ENCODE measurements at places on chromosomes 5 and 9. TPM values are rescaled to one million over a fixed set of nuclear protein-coding genes. Genes with fewer than 3 reads are reported as not detected.

DNA sequence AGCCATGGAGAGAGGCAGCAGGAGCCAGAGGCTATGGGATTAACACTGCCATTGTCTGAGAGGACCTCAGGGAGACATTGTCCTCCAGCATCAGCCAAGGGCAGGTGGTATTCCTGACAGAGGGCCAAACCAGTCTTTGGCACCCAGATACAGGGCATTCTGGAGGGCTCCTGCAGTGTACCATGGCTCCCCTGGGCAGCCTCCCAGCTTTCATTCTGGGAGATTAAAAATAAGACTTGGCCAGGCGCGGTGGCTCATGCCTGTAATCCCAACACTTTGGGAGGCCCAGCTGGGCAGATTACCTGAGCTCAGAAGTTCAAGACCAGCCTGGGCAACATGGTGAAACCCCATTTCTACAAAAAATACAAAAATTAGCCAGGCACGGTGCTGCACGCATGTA, 4.2 kb downstream of the MTAP start:
- no peak for DNase-seq

DNA sequence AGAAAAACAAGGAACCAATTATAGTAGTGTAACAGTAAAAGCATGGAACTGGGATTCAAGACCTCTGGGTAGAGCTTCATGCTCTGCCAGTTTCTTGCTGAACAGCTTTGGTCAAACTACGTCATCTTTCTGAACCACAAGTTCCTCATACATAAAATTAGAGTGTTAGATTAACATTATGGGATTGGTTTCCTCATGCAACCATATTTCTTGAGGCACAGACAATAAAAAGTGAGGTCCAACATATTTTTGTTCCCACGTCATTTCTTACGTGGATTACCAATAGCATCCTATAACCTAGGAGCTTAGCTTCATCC, 354.8 kb downstream of the TMEM232 start:
- DNase-seq, result no peak

GRCh38 chr9:136845465-136846260, 3.4 kb downstream of the AJM1 start:
- no peak for DNase-seq

- DNase-seq, result no peak
Observed at GRCh38 chr5:78574731-78575161, 73.8 kb downstream of the LHFPL2 start.

DNA sequence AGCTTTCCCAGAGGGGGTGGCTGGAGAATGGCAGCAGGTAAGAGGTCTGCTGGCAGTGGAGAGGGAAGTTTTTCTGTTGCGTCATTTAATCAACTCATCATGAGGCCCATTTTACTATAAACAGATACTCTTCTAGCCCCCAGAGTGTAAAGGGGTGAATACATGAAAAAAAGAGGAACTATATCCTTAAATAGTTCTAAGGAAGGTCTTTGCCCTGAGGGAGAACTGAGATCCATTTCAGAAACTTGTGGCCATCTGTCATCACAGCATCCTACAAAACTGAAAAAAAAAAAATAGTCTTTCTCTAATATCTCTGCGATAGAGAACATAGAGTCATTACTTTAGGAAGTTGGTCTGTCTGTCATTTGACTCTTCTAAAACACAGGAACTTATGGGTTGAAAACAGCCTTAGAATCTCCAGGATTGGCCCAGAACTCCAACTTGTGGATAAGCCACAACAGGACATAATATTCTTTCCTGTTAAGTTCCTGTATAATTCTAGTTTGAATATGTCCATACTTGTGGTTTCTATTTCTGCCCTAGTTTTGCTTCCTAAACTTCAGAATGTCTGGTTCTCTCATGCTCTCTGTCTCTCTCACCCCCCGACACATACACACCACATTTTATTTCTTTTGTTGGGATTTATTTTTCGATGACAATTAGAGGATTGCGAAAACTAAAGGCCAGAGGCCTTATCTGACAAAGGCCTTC, 238.5 kb upstream of the PIK3R1 start:
- DNase-seq, result no peak

DNA sequence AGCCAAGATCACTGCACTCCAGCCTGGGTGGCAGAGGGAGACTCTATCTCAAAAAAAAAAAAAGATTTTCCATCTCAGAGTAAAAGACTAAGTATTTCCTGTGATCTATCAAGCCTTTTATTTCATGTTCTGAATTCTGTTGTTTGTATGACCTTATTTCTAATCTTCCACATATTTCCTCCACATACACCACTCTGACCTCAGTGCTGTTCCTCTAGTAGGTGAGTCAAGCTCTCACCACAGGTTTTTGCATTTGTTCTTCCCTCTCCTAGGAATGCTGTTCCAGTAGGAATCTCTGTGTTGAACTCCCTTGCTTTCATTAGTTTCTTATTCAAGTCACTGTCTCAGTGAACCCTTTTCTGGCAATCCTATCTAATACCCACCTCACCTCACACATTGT, 68.1 kb downstream of the INVS start:
- DNase-seq, result no peak

- no peak for DNase-seq
Observed at GRCh38 chr5:56024810-56025150, 30.0 kb upstream of the IL6ST start.

DNA sequence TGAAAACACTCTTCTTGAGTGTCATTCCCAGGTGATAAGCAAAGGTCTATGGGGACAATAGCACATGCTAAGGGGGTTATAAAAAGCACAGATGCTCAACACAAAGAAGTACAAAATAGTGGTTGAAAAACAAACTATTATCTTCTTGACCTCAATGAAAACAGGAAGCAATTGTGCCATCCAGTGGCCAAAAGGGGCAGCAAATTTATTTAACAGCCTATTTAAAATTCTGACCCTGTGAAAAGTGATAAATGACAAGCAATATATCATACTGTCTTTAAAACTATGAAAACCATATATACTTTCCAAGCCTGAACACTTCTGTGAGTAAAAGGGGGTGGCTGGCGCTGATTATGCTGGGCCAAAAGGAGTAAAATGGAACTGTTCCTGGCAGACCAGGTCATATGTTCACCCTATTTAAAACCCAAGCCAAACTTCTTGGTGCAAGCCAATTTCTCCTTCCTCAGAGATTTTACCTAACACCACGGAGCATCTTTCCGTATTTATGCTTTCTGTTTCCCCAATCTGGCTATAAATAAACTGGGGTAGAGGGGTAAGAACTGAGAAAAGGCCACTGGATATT, 29.7 kb downstream of the TEX10 start:
- DNase-seq, result no peak

DNA sequence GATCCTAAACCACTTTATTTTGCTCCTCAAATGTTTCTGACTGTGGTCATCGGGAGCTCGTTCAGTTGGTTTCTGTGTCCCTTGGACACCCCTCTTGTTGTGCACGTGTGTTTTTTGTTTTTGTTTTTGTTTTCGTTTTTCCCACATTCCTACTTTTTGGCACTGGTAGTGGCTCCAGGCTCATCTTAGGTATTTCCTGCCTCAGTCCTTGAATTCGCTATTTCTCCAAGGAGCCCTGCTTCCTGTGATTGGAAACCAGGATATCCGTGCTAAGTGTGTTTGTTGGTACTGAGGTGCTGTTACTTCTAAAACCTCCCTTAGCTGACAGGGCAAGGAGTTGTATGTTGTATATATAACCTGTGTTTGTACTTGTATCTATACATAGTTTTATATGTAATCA, 5.9 kb downstream of the HMCN2 start:
- DNase-seq, result no peak

- DNase-seq, result no peak
Observed at GRCh38 chr5:54793468-54794134, 191.8 kb downstream of the ESM1 start.

GRCh38 chr5:68777135-68777534, 316.7 kb upstream of the SLC30A5 start:
- DNase-seq, result no peak

- no peak for DNase-seq
Observed at GRCh38 chr5:91641730-91642350, 258.7 kb upstream of the ARRDC3 start.

DNA sequence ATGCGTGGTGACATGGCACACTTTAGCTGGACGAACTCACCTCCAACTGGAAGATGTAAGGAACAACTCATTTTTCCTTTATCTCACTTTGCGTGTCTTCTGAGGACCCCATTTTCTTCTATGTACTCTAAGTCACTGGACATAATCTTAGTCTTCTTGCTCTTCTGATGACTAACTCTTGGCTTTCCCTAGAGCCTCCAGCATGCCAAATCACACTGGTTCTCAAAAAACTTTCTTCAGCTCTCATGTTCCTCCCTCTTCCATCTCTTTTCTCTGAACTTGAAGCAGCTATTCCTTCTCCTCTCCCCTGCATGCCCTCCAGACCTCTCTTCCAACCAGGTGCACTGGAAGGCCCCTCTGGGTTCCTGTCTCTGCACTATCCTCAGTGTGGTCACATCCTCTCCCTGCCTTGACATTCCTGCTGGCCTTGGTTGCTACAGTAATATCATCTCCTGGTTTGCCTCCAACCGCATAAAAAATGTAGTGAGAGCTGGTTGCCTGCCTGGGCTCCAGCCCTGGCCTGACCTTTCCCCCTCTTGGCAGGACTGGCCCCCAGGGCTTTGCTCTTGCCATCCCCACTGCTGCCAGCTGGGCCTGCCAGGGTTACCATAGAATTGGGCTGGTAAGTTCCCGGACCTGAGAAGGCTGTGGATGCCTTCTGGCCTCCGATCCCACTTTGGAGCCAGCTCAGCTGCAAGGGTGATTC, 44.8 kb upstream of the BNC2 start:
- DNase-seq, result no peak

- DNase-seq, result no peak
Observed at GRCh38 chr5:98318386-98318785, 455.1 kb upstream of the RGMB start.

- DNase-seq, result no peak
Observed at GRCh38 chr5:123610209-123610608, 98.2 kb downstream of the CSNK1G3 start.

- DNase-seq, result no peak
Observed at GRCh38 chr9:127388856-127389238, 8.1 kb upstream of the SLC2A8 start.

- DNase-seq, result no peak
Observed at GRCh38 chr5:33309068-33309467, 131.7 kb upstream of the TARS1 start.

The TENT4A gene
- total RNA-seq, result 21.6 TPM

The STKLD1 gene
- 3.5 TPM for total RNA-seq

The MYO10 gene
- 89.5 TPM for total RNA-seq

The FCN1 gene
- not detected for total RNA-seq

The NR5A1 gene
- not detected for total RNA-seq

The LRRC26 gene
- not detected for total RNA-seq

All from osteocyte (in vitro differentiated cells).